ENCODE measurements at places on chromosomes 2 and 18.
A peak's percentile ranks its signal among the peaks of the same experiment; 100 is the strongest.

GRCh38 chr2:102764083-102764482 is 2.3 kb downstream of the TMEM182 start:
- DNase-seq, result no peak

- no peak for DNase-seq
Measured at GRCh38 chr2:45834372-45834771, 182.9 kb downstream of the PRKCE start.

DNA sequence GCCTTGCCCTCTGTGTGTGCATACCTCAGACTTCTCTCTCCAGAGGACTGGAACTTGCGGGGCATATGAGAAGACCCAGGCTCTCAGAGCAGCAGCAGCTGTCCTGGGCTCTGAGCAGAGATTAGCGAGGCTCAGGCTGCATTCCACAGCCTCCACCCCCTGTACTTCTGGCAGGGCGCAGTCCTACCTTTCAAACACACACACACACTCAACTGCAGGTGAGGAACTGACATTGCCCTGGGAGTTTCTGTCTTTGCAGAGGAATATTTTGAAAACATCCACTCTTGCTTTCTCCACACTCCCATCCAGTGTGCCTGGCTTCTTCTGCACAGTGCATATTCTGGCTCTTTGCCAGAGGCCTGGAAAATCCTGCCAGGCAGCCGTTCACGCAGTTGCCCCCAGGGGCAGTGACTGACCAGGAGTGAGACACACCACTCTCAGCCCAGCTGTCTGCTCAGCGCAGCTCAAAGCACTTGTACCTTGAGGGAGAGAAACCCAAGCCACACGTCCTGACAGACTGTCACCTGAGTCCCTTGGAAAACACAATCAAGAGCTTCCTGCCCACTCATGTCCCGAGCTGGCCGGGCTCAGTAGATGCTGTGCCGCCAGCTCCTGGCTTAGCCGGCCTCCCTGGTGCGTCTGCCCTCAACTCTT is 460.8 kb downstream of the RNF144A start:
- no peak for DNase-seq

DNA sequence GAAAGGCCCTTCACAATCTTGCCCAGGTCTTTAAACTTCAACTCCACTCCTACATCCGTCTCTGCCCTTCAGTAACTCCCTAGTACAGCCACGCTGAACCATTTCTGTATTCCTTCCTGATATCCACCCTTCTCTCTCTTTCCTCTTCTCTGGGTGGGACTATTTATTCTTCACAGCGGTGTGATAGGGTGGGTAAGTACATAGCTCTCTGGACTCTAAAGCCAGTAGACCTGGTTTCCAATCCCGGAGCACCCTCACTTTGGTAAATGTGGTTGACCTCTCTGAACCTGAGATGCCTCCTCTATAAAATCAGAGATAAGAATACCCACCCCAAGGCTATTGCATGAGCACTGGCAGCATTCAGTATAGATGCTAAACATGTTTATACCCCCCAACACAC is 86.7 kb downstream of the ATL2 start:
- DNase-seq, result no peak

GRCh38 chr2:20561637-20562454 is 89.1 kb downstream of the HS1BP3 start:
- peak; percentile 81 for DNase-seq

DNA sequence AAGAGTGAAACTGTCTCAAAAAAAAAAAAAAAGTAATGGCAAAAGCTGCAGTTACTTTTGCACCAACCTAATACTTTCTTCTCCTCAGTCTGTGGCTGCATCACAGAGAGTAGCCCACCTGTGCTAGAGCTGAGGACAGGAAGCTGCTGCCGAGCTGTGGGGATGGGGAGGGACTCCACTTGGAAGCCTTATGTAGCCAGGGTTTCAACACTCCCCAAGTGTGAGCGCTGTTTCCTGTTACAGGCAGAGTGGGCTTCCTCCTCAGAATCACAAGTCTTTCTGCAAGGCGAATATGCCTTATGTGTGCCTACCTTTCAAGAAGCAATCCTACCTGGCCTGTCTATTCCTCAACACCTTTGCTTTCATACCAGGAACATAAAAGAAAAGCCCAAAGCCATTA is 36.3 kb upstream of the CYP27C1 start:
- DNase-seq, result no peak

DNA sequence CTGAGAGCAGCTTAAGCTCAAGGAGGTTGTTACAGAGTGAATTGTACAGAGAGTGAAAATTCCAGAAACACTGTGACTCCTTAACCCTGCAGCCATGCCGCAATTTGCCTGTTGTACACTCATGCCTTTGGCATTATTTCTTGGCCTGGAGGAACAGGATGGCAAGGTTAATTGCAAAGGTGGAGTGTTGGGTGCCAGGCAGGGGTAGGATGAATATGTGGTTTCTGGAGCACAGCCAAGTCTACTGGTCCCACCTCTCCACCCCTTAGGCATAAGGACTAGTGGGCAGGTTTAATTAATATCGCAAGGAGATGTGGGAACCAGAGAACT is 250.2 kb downstream of the LRRTM1 start:
- no peak for DNase-seq

- DNase-seq, result no peak
Measured at GRCh38 chr18:34720220-34720619, 10.1 kb downstream of the DTNA start.

DNA sequence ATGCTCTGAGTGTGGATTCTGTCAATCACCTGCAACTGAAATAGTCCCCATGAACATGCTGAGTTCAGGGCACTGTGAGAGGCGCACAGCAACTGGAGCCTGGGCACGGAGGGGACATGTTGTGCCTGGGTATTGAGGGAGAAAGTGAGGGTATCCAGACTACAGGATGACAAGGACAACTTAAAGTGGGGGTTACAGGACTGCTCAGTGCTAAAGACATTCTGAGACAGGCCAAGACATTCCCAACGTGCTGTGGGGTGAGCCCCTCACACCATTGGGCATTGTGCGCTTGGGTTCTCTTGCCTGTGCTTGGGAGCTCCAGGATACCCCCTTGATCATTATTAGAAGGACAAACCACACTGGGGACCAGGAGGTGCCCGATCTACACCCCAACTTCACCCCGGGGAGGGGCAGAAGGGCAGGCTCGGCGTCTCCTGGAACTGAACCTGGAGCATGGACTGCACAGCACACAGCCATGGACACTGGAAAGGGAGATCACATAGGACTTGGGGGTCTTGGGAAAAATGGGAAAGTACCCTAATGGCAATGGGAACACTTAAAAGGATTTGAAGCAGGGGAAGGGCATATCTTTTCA is 72.5 kb upstream of the HDAC4 start:
- no peak for DNase-seq

- no peak for DNase-seq
Measured at GRCh38 chr18:22828171-22828570, 105.0 kb upstream of the RBBP8 start.

DNA sequence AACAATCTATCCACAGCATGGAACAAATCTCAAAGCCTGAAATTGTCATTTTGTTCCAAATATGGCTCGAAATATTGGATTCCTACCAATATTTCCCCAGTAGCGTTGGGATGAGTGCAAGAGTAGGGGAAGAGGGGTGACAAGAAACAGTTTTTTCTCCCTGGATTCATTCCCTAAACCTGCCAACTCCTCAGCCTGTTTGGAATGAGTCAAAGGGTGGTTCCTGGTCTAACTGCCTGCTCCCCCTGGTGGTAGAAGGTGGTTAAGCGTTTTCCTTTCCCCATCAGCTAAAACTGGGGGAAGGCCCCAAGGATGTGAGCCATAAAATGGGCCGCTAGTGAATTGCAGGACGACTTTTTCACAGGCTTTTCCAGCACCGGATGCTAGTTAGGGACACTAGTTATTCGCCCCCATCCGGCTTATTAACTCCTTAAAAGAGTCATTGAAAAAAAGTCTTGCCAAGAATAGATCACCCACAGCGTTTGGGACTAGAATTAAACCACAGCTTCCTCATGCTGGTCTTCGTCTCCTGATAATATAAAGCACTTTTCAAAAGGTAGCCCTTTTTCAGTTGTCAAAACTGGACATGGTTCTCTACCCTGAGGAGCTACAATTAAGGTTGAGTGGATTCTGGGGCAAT is 72.5 kb downstream of the DHRS9 start:
- peak; percentile 74 for DNase-seq

GRCh38 chr2:183926433-183926832 is 671.9 kb upstream of the ZNF804A start:
- no peak for DNase-seq

DNA sequence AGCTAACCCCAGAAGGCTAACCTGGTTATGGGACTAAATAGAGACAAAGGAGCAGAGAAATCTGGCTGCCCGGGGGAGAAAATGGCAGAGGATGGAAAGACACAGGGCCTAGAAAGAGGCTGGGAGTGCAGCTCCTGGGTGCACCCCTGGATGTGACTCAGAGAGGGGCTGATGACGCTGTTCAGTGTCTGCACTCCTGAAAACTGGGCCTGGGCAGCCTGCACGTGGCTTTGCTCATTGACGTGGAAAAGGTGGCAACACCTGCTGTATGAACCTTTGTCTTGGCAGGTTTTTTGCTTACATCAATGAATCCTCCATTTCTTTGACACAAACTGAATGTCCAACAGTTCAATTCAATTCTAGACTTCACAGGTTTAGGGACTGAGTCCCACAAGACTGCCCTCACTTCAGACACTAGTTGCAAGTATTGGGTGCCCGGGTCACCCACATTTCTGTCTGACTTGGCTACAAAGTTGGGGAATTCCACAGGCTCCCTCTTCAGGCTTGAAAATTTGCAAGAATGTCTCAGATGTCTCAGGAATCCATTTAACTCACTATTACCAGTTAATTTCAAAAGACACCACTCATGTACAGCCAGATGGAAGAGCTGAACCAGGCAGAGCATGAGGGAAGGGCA is 47.3 kb upstream of the PUM2 start:
- DNase-seq, result no peak

DNA sequence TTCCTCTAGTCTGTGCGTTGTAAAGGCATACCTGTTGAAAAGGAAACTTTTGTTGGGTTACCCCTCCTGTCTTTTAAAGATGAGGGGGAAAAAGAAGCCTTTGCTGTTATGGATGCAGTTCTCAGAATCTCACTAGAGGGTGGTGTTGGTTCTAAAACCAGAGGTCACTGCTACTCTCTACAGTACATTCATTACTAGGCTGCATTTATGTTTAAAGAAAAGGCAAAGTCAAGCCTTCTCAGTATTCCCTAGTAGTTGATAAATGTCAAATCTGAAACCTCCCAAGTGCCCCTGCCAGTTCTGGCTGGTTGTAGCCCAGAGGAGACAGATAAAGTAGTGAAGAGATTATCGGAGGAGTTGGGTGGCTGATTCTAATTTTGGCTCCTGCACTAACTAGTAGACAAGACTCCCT is 1.4 kb upstream of the PLCL1 start:
- peak; percentile 67 for DNase-seq

DNA sequence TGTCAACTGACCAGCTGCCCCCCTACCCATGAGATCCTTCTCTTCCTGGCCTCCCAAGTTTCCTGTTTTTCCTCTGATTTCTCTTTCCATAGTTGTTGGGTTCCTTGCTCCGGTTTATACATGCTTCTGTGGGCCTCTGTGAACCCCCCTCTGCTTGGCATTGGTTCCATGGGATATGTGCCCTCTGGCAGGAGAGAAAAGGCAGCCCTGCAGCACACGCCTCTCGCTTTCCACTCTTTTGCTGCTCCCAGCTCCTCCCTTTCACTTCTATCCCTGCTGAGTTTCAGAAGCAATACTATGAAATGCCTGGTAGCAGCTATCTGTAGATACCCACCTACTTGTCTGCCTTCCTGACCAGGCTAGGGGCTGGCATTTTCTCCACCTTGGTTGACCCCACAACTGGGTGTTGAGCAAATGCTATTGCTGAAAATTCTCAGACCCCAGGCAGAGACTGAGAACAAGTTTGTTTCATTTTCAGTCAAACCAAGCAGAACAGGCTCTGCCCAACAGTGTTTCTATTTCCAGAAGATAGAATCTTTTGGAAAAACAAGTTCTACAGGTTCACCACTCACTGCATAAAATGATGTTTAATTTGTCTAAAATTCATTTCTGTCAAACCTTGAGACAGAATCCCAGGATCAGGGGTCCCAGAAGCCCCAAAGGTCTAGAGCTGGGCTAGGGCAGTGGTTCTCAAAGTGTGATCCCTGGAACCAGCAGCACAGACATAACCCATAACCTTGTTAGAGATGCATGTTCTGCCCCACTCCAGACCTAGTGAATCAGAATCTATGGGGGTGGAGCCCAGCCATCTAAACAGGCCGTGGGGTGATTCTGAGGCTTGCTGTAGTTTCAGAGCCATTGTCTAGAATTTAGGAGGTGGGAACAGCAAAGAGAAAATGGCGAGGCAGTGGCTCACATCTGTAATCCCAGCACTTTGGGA is 13.4 kb downstream of the CAPG start:
- DNase-seq, result no peak
